ENCODE measurements at places on chromosomes 13 and 19.

DNA sequence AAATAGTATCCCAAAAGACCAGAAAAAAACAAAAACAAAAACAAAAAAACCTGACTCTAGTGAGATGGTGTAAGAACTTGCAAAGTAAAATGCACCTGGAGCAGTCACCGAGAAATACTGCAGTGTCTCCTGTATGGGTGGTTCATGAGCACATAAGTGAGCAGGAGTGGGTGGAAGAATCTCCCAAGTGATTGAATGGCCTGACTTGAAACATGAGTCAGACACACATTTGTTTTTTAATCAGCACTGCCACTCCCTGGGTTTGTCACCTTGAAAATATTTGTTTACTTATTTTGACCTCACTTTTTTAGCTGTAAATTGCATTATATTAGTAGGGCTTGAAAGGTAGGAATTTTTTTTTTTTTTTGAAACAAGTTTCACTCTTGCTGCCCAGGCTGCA is 2.0 kb downstream of the ZNF431 start:
- DNase-seq = no peak

- DNase-seq = no peak
Observed at GRCh38 chr13:43014162-43014561, 9.2 kb upstream of the DNAJC15 start.

GRCh38 chr13:76516013-76516412 is 370.2 kb downstream of the KCTD12 start:
- DNase-seq = no peak

DNA sequence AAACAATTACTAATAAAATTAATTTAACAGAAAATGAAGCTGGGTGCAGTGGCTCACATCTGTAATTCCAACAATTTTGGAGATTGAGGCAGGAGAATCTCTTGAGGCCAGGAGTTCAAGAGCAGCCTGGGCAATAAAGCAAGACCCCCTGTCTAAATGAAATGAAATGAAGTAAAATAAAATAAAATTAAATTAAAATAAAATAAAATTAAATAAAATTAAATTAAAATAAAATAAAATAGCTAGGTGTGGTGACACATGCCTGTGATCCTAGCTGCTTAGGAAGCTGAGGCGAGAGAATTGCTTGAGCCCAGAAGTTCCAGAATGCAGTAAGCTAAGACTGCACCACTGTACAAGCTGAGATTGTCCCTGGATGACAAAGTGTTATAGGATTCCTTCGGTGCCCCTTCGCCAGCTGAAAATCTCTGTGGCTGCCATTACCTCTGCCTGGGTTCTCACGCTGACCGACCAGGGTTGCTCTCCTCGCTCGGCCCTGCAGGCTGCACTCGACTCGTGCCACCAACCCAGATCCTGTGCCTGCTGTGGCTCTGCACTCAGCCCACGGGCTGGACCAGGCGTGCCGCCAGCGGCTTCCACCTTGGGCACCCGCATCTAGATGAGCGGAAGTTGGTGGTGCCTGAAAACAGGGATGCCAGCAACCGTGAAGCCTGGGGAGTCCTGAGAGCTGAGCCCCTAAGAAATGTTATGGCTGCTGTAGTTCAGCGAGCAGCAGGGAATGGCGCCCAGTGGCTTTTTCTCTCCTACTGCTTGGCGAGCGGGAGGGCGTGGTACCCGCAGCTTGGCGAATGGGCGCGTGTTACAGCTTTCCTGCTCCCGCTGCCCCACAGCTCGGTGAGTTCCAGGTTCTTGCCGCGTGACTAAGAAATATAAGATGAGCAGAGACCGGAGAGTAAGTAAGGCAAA is 539.2 kb upstream of the PCDH9 start:
- DNase-seq = no peak

DNA sequence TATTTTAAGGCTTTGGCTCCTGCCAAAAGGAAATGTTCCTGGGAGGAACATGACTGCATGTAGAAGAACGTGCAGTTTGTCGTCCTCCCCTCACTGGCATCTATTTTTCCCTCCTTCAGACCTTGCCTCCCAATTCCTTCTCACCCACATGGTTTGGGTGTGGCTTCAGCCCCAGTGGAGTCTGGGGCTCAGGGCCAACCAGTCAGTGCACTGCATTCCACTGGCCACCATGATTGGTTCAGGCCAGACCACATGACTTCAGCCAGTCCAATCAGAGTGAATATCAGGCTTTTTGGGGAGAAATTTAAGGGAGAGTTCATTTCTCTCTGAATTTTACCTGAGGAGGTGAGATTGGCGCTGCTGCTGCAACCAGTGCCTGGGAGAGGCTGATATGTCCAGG is 171.6 kb downstream of the ZIC5 start:
- DNase-seq = no peak

DNA sequence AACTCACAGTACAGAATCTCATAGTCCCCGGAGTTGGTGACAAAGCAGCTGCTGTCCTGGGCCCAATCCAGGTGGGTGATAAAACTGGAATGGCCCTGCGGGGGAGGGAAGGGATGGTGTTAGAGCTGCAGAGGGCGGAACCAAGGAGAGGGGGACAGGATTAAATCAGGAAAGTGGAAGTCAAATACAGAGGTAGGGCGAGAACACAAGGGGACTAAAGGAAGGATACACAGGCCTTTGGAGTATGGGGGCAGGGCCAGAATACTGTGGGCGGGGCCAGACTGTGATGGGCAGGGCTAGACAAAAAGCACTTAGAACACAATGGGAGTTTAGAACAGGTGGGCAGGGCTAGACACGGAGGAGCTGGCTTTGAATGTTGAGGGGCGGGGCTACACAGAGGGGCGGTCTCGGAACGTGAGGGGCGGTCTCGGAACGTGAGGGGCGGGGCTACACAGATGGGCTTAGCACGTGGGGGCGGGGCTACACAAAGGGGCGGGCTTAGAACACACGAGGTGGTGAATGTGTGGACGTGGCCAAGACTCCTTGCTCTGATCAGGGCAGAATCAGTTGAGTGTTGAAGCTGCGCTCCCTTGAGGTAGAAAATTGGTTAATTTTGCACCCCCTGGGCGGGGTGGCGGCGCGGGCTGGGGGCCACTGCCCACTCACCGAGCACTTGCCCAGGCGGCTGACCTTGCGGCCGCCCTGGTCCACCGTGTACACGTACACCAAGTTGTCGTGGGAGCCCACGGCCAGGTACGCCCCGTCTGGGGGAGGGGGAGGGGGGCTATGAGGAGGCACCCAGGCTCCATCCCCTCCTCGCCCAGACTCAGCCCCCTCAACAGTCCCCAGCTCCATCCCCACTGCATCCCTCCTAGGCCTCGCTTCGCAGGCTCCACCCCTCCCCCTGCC is 14.0 kb upstream of the GPR4 start:
- no peak for DNase-seq

DNA sequence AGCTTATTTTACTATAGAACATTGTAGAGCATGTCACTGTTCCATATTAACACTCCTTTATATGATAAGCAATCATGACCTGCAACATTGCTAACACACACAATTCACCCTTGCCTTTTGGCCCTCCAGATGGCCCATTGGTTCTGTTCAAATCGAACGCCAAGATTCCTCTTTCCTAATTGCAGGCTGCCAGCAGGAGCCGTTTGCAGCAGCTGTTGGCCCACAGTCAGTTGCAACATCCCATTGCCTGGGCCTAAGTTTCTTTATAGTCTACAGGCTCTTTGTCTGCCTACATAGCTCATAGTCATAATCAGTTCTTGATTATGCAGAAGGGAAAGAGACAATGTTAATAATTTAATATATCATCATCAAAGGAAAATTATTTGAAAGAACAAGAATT is 37.6 kb downstream of the KCTD12 start:
- no peak for DNase-seq

DNA sequence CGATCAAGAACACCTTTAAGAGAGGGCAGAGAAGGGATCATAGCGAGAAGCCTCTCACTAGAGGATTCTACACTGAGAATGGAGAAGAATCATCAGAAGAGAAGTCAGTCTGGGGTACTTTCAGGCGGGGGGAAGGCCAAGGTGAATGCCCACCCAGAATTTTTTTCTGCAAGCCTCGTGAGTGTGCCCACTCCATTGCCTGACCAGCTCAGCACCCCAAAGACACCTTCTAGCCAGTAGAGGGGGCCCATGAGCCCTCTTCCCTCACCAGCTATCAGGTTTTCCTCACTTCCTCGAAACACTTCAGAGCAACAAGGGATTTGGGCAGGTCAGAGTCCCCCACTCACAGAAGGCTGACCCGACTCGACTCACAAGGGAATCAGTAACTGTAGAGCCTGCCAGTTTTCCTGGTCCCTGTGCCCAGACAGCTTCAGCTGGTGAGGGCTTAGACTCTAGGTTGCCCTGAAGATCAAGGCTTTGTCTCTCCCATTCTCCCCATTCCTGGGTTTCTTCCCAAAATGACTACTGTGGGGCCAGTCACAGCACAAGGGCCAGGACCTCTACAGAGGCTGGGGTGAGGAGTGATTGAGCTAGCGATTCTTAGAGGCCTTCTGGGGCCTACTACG is 18.4 kb downstream of the NLRP13 start:
- DNase-seq = no peak

GRCh38 chr13:19863323-19864023 is at the start of gene ZMYM5:
Gene ZMYM5, minus strand, starts transcription at chr13:19863649. Its CDS starts 11,469 bp downstream, at chr13:19852180.
- DNase-seq = peak; percentile 96

- no peak for DNase-seq
Observed at GRCh38 chr19:38856813-38857212, 7.0 kb upstream of the HNRNPL start.

GRCh38 chr13:98947925-98948324 is 29.9 kb downstream of the DOCK9 start:
- no peak for DNase-seq

- DNase-seq = peak; percentile 64
Observed at GRCh38 chr19:42024622-42025111, 30.6 kb upstream of the ATP1A3 start.

GRCh38 chr13:23778879-23779278 is 110.3 kb downstream of the MIPEP start:
- DNase-seq = no peak

DNA sequence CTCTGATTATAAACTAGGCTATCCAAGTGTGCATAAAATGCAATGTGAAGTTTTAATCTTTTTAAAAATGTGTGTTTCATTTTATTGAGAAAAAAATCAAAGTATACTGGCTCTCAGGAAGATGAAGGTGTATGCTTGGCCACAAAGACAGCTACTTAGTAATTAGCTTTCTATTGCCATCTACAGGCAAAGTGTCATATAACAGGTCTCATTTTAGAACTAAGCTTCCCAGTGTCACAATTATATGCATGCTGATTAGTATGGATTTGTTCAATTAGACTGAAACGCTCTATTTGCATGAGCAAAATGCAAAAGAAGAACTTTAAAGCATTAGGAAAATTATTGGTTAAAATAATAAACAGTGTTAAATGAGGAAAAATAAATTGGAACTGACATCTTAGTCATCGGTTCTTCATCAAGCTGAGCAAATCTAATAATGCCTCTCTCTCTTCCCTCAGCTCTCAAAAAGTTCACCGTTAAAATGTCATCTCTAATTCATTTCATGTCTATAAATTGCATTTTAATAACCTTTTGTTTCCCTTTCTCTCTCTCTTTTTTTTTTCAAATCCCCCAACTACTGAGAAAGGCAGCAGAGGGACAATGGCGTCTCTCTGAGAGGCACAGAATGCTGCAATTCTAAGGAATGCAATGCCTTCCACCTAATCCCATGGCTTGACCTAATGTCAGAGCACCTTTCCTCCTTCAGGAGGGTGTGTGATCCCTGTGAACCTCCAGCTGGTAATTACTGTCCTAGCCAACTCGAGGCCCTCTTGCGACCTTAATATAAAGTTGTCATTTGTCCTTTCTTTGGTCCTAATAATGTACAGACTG is 313.1 kb upstream of the MAB21L1 start:
- peak; percentile 35 for DNase-seq

- no peak for DNase-seq
Observed at GRCh38 chr19:3533033-3533432, 5.9 kb upstream of the TEKTIP1 start.

DNA sequence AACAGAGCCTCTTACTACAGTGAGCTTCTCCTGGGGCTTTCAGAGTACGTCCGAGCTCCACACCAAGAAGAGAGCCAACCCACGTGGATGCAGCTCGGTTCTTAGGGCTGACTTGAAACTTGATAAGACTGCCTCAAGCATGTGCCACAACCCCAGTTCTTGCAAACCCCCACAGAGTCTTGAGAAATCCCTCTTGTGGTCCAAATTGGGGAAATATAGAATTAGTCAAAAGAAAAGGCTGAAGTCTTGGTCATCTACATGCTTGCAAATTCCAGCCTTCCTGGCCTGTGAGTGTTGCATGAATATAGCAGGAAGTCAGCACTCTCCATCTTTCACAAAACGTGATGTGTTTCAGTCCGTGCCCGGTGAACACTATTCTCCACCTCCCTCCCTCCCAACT is 95.2 kb downstream of the GGACT start:
- DNase-seq = no peak

DNA sequence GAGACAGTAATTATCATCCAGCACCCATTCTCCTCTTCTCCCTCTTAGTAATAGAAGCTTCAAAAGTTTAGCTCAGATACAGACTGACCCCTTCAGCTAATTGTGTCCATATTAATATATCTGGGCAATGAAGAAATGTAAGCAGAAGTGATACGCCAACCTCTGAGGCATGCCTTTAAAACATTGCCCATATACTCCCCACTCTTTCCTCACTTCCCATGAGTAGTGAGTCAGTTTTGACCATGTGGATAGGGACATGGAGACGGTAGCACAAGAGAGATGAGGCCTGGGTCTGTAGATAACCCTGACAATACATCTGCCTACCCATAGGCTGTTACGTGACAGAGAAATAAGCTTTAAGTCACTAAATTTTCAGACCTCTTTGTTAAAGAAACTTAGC is 147.6 kb downstream of the KCTD12 start:
- no peak for DNase-seq

DNA sequence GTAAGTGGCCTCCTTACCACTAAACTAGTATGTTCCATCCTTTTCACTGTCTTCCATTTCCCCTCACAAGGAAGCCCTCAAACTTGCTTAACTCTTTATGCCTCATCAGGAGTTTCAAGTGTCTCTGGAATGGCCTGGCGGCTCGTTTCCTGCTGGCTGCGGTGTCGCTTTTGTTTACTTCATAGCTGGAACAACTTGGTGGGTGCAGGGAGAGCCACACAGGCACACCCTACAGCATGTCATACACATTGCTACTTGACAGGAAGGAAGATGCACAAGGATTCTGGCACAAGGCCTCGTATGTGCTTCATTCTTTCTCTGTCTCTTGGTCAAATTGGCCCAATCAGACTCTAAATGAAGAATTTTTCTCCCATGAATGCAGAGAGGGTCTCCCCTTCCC is 488.3 kb downstream of the FOXO1 start:
- no peak for DNase-seq

DNA sequence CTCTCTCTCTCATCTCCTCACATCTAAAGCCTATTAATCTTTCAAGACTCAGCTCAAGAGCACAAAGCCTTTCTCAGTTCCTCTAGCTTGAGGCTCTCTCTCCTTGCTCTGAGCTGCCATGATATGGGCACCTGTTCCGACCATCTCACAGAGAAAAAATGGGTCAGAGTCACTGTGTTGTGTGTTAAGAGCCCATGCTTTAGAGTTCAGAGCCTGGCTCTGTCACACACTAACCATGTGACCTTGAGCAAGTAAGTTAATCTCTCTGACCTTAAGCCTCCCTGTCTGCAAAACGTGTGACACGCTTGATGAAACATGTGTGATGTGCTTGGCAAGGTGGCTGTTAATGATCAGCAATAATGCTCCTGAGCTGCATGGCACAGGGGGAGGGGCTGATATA is 245.2 kb downstream of the DLEU7 start:
- DNase-seq = no peak

Data from cerebellar nuclear complex (tissue), 1 donor.